ENCODE measurements at places on chromosomes 7 and 10.
A peak's percentile ranks its signal among the peaks of the same experiment; 100 is the strongest.

DNA sequence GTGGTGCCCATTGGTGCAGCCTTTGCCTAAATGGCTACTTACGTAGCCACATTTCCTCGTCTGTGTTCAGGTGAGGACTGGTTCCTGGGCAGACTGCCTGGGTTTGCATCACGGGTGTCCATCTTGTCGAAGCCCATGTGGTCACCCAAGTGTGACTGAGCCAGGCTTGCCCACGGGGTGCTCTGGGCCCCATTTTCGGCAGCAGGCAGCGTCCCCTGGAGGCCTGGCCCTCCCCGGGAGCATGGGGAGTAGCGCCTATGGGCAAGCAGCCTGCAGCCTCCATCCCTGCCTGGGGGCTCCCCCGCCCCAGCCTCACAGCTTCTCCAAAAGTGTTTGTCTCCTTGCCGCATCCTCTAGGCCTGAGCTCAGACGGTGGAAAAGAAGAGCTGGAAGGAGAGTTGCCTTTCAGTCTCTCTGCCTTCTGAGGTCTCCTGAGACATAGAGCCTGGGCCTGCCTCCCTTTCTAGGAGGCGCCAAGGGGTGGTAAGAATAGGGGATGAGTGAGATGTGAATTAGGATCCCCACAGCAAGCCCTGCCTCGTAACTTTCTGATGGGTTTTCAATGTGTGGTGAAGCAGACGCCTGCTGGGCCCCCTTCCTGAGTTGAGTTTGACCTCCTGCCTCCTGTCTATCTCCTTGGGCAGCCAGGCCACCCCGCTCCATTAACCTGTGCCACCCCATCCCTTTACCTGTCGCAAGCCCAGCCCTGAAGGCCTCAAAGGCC lies 42.7 kb downstream of the HTRA1 start:
- no peak for DNase-seq

- no peak for DNase-seq
Measured at GRCh38 chr7:43557831-43558495, 24.9 kb upstream of the STK17A start.

GRCh38 chr10:63633677-63634487 lies 112.7 kb downstream of the REEP3 start:
- peak; percentile 35 for DNase-seq

DNA sequence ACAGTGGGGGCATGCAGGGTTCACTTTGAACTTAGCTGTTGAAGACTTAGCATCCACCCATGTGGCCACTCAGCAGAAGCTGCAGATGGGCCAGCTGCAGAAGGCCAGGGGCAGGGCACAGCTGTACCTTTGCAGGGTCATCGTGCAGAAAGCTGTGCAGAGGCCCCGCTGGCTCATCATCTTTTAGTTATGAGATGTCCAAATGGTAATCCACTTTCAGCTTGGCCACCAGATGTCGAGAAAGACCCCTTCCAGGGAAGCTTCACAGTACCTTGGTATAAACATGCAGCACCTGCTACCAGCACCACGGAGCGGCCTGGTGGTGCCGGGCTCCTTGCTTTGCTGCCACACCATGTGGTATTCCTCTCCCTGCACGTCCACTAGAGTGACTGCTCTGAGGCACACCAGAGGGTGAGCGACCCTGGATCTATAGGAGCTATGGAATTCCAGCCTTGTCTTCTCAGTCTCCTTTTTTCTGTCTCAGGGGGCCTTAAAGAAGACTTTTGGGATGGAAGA lies 74.2 kb upstream of the LAMB4 start:
- no peak for DNase-seq

DNA sequence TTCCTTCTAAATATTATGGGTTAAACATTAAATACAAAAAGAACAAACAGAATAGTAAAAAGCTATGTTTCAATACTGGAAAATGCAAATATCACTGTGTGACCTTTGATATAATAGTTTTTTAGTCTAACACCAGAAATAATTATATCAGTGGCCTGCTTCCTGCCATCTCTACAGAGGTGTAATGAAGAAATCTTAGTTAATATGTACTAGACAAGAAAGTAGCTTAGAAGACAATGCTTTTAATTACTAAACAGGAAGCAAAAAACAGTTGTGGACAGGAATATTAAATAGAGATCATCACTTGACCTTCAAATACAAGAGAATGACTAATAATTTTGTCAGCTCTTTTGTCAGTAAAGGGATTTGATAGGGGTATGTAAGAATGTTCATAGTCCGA lies 47.4 kb upstream of the LRRN3 start:
- no peak for DNase-seq

DNA sequence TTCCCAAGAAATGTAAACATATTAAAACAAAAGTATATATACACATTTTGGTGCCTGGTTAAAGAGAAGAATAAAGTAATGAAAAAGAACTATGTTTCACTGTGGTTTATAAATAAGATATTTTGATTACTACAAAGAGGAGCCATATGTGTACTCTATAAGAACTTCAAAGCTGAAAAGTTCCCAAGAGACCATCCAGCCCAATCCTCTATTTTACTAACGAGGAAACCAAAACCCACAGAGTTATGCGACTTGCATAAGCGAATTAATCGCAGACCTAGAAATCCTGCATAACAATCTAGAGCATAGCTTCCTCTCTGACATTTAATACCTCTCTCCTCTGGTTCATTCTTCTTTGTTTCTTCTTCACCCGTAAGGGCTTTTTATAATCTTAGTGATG lies 937.1 kb downstream of the CNTNAP2 start:
- no peak for DNase-seq

- no peak for DNase-seq
Measured at GRCh38 chr7:105718511-105718925, 137.2 kb upstream of the EFCAB10 start.

GRCh38 chr7:11648980-11649379 lies 183.0 kb downstream of the THSD7A start:
- DNase-seq: no peak

GRCh38 chr7:37832194-37832593 lies 16.2 kb upstream of the NME8 start:
- peak; percentile 35 for DNase-seq

DNA sequence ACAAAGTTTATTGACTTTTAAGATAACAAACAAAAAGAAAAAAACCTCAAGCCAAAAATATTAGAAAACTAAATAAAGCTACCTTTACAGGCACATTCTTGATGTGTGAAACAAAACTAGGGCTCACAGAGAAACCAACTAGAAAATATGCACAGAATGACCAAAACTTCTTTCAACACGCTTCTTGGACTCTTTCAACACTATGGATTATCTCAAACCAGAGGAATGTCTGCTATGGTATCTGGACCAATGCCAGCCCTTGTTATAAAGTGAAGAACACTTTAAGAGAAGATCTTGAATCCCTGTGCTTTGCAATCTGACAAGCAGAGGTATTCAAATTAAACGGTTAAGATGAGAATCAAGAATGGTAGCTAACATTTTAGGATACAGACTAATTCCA lies 76.6 kb downstream of the DNAJC1 start:
- DNase-seq: no peak

- DNase-seq: no peak
Measured at GRCh38 chr10:109974504-109975191, 33.1 kb upstream of the ADD3 start.

DNA sequence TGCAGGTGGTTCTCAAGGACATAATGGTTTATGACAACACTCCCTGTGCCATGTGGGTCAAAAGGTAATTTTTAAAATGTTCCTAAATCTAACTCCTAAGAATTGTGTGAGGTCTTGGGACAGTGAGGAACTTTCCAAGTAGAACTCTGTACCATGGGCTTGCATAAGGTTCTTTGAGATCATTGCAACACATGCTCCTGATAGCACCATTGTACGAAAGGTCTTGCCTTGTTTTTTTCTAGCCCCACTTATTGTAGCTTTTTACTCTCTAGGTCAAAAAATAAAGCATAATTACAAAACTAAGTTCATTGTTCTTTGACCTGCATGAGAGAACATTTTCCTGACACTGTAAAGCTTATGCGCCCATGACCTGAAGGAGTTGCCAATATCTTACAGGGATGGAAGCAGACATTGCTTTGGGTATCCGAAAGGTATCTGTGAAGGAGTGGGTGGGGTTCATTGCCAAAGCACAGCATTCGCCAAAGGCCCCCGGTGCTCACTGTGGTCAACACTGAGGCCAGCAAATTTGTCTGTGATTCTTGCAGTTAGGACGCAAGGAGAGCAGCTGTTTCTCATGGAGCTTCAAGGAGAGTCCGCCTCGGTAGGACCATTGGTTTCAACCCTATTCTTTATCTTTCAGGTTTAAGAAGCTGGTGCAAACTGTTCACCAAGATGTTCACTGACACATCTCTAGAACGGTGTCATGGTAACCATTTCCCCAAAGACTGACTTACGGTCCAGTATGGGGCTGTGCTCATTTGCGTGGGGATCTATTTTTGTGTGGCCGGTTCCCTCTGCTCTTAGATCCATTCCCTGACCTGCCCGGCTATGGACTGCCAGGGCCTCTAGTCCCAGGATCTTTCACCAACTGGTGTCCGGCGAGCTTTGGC lies 7.6 kb upstream of the PRKAG2 start:
- no peak for DNase-seq

- no peak for DNase-seq
Measured at GRCh38 chr10:87603769-87604168, 55.9 kb upstream of the PAPSS2 start.

GRCh38 chr7:151857412-151857811 lies 19.5 kb downstream of the PRKAG2 start:
- DNase-seq: no peak

DNA sequence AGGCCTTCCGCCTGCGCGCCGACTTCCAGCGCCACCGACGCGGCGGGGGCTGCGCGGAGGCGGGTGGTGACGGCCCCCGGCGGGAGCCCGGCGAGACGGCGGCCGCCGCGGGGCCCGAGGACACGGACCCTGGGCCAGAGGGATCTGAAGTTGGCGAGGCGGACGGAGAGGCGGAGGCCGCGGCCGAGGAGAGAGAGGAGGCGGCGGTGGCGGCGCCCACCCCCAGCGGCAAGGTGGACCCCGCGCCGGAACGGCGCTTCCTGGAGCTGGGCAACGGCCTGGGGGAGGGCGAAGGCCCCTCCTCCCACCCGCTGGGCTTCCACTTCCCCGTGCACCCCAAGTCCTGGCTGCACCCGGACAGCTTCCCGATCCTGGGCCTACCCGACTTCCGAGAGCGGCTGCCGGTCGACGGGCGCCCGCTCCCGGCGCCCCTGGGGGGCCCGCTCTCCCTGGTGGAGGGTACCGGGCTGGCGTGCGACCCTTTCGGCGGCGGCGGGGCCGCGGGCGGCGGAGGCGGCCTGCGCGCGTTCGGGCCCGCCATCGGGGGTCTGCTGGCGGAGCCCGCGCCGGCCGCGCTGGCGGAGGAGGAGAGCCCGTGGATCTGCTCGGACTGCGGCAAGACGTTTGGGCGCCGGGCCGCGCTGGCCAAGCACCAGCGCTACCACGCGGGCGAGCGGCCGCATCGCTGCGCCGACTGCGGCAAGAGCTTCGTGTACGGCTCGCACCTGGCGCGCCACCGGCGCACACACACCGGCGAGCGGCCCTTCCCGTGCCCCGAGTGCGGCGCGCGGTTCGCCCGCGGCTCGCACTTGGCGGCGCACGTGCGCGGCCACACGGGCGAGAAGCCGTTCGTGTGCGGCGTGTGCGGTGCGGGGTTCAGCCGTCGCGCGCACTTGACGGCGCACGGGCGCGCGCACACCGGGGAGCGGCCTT lies 16.2 kb downstream of the ZNF316 start:
- DNase-seq: peak; percentile 41

DNA sequence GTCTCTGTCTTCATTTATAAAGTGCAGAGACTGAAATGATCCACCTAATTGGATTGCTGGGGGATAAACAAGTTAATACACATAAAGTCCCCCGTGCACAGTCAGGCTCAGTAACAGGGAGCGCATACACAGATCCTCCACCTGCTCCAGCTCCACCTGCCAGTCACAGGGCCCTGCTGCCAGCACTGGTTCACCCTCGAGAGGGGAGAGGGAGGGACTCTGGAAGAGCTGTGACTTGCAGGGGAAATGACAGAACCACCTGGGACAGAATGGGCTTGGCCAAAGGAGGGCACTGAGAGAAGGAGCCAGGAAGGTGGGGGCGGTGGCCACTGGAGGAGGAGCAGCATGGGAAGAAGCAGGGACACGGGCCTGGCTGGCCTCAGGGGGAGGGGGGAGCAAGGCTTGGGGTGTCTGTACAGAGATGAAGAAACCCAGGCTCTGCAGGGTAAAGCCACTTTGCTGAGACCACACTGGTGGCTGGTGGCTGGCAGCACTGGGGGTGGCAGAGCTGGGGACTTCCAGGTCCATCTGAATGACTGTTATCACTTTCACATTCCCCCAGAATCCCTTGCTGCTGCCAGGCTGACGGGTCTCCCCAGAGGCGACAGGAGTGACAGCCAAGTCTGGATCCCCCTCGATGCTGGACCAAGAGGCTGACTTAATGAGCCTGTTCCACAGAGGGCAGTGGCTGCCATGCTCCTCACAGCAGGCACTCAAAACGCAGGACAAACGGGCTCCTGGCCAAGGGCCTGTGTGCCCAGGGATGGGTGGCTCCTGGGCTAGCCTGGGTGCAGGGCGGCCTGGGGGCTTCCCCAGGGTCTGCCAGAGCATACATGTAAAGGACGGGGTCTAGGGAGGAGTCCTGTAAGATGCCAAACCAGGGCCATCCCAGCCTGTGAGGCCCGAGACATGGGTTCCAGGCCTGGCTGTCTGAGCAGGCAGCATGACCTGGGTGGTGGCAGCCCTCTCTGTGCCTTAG lies 151.1 kb downstream of the SH3PXD2A start:
- DNase-seq: no peak

DNA sequence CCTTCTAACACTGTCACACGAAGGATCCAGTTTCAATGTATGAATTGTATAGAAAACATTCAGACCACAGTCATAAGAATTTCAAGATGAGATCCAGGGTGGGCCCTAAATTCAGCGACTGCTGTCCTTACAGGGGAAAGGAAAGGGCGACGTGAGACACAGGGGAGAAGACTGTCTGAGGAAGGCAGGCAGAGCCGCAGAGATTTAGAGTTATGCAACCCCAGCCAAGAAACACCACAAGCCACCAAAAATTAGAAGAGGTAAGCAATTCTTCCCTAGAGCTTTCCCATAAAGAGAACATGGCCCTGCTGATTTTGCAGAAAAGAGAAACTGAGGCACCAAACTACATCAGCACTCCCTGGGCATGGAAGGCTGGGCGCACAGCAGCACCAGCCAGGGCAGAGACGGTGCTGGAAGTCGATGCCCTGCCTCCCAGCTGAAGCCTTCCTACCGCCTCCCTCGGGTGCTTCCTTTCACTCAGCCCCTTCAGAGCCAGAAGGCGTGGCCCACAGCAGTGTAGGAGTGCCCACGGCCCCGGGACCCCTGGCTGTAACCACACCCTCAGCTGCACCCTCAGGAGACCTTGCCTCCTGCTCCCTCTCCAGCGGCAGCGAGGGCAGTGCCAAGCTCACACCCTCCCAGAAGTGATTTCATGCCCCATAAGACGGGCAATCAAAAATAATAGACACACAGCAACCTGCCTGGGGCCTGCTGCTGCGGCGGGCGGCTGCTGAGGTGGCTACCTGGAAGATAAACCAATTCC lies 81.0 kb upstream of the LRRC4 start:
- no peak for DNase-seq

GRCh38 chr10:17166699-17167098 lies 34.8 kb downstream of the TRDMT1 start:
- no peak for DNase-seq

All from D341Med (cell line).